ENCODE measurements at places on chromosomes 4 and X.
A peak's percentile ranks its signal among the peaks of the same experiment; 100 is the strongest.

GRCh38 chr4:108385076-108385475, 216.3 kb upstream of the LEF1 start:
- DNase-seq = no peak

GRCh38 chrX:64093761-64094160, 111.7 kb downstream of the AMER1 start:
- no peak for DNase-seq

DNA sequence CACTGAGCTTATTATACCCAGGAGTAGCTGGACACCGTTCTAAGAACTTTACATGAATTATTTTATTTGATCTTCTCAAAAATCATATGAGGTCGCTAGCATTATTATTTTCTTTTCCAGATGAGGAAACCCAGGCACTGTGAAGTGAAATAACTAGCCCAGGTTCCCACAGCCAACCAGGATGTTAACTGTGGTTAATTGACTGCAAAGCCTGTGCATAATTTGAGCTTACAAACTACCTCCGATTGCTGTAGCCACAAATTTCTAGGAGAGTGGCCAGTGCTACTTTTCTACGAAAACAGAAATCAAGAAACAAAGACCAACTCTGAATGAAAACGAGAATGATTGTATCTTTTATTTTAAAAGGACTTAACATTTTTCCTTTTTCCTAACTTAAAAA, 27.2 kb downstream of the SPRY1 start:
- DNase-seq = no peak

DNA sequence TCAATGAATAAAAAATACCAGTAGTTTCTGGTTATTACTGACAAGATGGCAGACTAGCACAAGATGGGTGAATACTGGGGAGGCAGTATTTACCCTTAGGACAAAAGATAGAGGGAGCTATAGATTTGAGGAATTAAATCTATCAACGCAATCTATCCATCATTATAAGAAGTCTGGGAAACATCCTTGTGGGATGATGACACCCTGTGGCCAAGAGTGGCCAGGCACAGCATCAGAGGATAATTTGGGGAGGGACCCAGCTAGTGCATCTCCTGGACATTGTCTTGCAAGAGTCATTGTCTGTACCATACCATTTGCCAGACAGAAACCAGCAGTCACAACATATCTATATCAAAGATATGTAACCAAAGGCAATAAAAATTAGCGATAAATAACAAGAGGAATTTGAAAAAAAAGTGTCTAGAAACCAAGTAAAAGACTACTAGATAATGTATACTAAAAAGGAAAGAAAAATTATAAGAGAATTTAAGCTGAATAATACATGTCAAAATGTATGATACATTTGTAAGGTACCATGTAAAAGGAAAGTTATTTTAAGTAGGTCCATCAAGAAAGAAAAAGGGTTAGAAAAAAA, 22.9 kb downstream of the KCTD8 start:
- DNase-seq = peak; percentile 1

GRCh38 chr4:80206521-80207171, 9.3 kb downstream of the PRDM8 start:
- DNase-seq = no peak

- no peak for DNase-seq
Observed at GRCh38 chr4:15906020-15906443, 32.5 kb downstream of the FGFBP1 start.

- DNase-seq = no peak
Observed at GRCh38 chr4:78556665-78557064, 5.1 kb downstream of the ANXA3 start.

DNA sequence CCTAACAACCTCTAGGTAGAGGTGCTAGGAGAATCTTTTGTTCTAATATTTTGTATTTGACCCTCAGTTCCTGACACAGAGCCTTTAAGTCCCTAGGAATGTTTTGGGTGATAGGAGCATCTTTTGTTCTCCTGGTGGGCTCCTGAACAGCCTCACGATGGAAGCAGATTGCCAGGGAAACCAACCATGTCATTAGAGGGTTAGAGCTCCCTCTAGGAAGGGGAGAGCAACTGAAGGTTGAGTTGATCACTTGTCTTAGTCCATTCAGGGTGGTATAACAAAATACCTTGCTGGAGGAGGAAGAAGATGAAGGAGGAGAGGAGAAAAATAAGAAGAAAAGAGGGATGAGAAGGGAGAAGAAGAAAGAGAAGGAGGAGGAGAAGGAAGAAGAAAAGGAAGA, 9.2 kb downstream of the VCX start:
- no peak for DNase-seq

- no peak for DNase-seq
Observed at GRCh38 chr4:16705341-16705740, 193.1 kb downstream of the LDB2 start.

GRCh38 chrX:44889824-44890223, 16.8 kb downstream of the KDM6A start:
- DNase-seq = no peak

DNA sequence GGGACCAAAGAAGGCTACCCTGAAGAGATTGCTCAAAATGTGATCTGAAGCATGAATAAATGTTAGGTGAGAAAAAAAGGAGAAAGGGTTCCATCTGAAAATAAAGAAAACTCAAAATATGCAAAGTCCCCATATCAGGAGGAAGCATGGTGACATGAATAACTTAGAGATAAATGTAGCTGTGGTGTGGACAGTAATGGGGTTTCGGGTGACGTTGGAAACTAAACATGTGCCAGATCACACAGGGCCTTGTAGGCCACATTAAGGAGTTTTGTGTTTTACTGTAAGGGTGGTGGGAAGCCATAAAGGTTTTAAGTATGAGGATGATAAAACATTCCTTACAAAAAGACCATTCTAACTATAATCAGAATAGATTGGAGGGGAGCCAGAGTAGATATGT, 40.3 kb upstream of the ACSL4 start:
- DNase-seq = no peak

DNA sequence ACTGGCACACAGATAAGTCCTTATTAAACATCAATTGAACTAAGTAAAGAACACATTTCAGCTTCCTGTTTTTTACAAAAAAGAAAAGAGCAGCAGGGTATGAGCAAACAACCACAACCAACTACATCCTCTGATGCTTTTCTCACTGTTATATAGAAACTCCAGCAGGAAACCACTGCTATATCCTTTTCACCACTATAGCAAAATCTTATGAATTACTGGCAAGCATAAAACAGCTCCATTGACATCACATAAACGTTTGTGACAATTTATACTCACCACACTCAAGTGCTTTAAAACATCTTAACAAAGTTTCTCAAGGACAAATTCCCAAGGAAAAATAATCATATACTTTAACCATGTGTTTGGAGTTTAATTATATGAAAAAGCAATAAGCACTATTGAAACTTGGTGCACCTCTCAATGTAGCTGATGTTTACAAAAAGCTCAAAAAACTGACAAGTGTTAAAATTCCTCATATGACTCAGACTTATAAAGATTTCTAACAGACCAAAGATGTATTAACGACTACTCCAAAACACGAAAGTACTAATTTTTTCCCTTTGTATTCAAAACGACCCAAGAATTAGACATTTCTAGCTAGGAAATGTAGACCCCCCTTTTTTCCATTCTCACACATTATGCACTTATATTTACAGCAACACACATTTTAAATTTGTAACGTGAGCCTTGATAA, 12.9 kb downstream of the GPRIN3 start:
- no peak for DNase-seq

DNA sequence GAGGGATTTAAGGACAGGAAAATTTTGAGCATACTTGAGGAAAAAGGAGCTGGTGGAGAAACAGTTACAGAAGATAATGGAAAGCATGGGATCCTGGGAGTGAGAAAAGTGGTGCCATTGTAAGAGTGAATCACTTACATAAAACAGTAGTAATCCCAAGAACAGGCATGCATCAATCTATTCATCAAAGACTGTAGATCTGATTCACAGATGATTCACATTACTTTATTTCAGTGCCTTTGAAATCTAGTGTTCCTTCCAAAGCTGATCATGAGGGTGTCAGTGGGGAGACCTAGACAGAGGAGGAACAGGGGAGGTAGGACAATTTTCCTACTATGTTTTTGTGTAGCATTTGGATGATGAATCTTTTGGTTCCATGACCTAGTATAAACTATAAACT, 102.7 kb downstream of the TAB3 start:
- DNase-seq = no peak

DNA sequence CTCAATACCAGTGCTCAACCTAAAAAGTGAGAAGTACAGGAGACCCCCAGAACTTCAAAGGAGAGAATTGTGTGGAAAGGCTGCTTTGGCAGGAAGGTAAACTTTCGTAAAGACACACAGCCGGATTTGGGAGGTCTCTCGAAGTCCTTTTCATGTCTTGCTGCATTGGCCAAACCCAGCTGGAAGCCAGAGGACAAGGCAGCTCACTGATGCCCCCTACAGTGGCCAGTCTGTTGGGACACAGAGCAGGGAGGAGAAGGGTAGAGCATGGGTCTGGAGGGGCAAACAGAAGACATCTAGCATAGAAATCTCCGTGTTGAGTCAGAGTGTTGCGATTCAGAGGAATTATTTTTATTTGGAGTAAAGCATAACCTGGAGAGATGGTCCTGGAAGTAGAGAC, 198.9 kb downstream of the ANK2 start:
- no peak for DNase-seq

DNA sequence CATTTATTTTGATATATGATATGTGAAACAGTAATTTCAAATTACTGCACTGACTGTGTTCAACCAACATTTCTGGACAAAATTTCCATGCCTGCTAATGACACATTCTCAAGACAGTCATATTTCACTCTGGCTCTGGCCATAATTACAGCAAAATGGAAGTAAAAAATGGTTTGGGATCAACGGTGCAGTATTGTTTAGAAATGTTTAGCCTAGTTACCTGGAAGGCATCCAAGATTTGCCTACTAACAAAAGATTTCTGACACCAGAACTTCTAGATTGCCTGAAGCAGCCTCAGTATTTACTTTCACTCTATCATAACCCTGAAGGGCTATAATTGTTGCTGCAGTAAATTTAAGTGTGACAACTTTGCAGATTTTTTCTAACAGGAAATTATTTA, 416.3 kb downstream of the PCDH10 start:
- DNase-seq = no peak

DNA sequence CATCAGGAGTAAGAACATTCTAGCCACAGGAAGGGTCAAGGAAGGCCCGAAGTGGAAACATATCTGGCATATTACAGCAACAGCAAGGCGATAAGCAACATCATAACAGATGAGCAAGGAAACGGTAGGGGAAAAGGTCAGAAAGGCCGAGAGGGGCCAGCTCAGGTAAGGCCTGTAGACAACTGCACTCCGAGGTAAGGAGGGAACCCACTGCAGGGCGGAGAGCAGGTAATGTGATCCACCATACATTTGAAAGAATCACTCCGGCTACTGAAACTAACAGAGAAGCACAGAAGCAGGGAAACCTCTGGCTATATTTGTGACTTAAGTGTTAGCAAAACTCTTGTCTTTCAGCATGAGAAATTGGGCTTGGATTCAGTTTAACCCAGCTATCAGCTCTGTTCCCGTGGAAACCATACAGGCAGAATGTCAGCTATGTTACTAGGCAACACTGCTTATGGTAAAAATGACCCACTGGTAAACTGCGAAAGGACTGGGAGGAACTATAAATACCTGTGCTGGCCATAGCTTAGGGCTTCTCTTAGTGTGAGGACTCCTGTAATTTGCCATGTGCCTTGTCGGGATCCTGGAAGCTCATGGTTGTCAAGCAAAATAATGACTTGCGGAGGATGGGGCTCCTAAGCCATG, 31.0 kb downstream of the FRYL start:
- no peak for DNase-seq

GRCh38 chr4:114653675-114654074, 55.1 kb downstream of the UGT8 start:
- DNase-seq = no peak
